ENCODE measurements at places on chromosomes 16 and 17.
A peak's percentile ranks its signal among the peaks of the same experiment; 100 is the strongest.

- no peak for DNase-seq
These were observed at the start of gene SEPTIN1 for GRCh38 chr16:30382111-30382881. Gene SEPTIN1, minus strand, starts transcription at chr16:30382561. Its CDS starts 19 bp downstream, at chr16:30382542.

- DNase-seq, result no peak
These were observed 14.1 kb upstream of the ITGAE start for GRCh38 chr17:3815122-3815521.

- no peak for DNase-seq
These were observed 1.2 kb downstream of the GRN start for GRCh38 chr17:44346064-44346844.

- DNase-seq, result no peak
These were observed 241.9 kb downstream of the SLC39A11 start for GRCh38 chr17:72850410-72851118.

DNA sequence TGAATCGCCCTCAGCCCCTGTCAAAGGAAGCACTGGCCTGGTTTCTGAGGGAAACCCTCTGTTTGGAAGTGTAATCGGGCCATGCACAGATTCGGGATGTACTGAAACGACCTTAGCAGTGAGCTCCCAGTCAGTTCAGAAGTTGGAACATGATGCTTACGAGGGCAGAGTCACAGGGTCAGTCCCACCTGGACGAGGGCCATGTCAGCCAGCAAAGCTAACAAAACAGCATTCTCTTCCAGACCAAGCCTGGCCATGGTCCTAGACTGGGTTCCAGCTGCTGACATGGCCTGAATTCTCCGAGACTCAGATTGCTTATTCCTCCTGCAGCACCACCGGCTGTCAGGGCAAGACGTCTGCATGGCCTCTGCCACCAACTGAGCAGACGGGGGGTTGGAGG, 192.2 kb upstream of the WSCD1 start:
- DNase-seq, result no peak

- DNase-seq, result no peak
These were observed 40.1 kb downstream of the ENGASE start for GRCh38 chr17:79114458-79115301.

- no peak for DNase-seq
These were observed 17.2 kb upstream of the WSB1 start for GRCh38 chr17:27276653-27277156.

- no peak for DNase-seq
These were observed 45.0 kb downstream of the SYNRG start for GRCh38 chr17:37564252-37564651.

DNA sequence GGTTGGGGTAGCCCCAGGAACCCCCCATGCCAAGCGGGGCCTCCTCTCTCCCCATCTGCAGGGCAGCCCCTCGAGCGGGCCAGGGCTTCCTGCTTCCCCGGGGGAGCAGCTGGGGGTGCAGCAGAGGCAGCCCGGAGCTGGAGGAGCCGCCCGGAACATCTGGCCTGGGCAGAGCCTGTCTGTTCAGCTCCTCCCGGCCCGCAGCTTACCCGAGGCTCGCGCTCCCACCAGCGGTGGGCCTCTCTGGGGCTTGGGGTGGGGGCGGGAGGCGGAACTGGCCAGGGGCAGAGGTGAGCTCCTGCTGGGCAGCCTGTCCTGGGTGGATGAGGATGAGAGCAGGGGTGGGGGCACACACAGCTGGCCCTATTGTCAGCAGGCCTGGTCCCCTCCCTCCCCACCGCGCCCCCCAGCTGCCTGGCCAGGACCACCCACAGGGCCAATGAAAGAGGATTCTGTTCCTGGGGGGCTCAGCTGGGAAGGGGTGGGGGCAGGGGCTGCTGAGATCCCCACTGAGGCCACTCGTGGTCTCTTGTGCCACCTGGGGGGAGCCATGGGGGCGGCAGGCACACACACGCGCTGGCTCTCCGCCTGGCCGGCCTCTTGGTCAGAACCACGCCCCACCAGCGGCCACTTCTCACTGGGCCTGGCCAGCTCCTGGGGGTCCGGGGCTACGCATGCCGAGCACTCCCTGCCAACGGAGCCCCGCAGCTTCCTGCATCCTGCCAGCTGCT, 34.7 kb downstream of the BAHCC1 start:
- DNase-seq, result no peak

DNA sequence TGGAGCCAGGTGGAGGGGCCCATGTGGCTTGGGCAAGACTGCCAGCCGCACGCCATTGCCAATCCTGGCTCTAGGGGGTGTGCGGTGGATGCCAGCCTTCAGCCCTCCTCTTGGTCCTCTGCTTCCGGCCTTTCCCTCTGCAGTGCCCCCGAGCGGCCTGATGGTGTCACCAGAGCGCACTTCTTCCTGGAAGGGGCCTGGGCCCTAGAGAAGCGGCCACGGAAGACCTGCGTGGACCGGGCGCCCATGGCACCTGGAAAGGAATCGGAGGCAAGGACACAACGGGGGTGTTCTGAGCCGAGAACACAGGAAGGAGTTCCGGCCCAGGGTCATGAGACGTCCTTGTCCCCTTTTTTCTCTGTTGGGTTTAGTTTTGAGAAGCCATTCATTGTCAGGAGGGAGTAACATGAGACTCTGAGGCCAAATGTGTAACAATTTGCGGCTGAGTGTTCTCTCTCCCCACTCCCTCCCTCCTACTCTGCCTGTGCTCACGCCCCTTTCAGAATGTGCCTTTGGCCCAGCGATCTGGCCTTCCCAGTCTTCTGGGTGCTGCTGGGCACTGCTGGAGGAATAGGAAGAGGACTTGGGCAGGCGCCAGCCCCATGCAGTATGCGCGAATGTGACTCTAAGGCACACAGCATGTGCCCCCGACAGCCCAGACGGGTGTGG, 92.8 kb downstream of the IRX3 start:
- DNase-seq, result peak; percentile 61

GRCh38 chr17:37729905-37730304, 15.0 kb downstream of the HNF1B start:
- no peak for DNase-seq

GRCh38 chr17:14196377-14196997, 40.2 kb downstream of the CDRT15 start:
- no peak for DNase-seq

DNA sequence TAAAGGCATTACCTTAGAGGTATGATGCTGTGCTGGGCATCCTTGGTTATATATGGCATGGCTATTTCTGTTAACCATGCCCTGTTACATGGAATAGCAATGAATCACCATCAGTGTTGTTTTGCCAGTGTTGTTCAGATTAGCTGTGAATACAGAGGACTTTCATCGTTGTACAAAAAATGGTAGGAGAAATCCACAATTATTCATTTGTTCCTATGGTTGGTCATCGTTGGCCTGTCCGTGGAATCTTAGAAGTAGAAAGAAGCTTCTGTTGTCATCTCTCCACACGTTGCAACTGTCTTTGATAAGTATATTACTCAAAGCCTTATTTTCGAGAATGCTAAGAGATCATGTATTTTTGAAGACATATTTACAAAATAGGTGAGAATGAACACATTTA, 114.3 kb upstream of the CACNG5 start:
- DNase-seq, result no peak

DNA sequence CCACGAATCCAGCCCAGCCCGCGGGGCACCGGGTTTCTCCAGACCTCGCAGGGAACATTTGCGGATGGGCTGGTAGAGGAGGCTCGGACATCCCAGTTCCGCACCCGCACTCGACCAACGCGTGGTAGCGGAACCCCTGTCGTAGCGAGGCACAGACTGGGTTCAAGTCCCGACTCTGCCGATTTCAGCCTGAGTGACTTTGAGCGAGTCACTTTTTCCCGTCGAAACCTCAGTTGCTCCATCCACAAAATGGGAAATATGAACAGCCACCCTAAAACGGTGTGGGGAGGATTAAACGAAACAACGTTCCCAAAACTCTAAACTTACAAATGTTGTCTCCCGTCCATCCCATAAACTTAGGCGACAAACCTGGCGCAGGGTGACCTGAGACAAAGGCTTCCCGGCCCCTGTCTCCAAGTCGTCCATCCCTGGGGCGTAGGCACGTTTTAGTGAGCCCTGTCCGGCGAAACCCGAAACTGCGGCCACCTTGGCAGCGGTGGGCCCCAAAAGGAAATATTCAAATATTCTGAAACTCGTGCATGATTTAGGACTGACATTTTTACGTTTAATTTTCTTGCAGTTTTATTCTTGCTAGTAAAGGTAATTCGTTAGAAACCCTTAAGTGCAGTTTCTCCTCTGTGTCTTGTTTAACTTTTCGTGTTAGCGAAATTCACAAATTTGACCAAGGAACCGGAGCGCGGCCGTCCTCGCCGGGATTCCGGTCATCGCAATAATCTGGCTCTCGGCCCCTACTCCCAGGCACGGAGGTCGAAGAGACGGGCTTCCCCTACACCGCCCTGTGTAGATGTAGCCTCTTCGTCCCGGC, 1.9 kb upstream of the MLLT6 start:
- DNase-seq, result no peak

DNA sequence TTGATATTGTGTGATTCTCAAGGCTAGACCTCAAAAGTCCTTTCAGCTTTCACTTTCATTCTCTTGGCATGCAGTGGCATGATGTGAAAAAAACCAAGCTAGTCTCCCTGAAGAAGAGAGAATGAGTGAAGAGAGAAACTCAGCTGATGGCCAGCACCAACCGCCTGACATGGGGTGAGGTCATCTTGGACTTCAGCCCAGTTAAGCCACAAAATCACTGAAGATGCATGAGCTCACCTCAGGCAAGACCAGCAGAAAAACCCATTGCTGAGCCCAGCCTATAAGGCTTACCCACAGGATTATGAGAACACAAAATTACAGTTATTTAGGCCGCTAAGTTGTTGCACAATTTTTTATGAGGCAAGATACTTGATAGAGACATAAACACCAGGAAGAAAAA, 496.5 kb downstream of the TOX3 start:
- no peak for DNase-seq

DNA sequence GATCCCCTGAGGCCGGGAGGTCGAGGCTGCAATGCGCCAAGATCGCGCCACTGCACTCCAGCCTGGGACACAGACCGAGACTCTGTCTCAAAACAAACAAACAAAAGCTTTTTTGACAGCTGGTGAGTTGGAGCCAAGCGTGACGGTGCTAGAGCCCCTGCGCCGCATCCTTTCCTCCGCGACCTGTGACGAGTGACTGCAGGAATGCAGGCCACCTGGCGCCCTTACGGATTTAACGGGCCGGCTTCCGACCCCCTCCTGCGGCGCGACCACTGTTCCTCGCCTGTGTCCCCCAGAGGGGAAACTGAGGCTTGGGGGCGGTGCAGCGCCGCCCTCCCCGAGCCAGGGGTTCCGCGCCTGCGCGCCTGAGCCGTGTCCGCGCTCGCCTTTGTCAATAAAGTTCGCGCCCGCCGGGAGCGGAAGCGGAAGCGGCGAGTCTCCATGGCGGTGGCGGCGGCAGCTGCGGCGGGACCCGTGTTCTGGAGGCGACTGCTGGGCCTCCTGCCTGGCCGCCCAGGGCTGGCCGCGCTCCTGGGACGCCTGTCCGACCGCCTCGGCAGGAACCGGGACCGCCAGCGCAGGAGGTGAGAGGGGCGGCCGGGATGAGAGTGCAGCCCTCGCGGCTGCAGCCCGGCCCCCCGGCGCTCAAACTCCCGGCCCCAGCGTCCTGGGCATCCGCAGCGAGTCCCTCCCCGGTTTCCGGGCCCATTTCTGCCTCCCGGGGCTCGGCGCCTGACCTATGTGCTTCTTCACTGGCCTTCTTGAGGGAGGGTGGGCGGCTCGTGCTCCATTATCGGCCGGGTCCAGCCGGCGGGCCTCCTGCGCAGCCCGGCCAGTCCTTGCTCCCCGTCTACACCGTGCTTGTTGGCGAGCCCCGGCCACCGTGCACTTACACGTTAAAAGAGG, at the start of gene PGS1:
PGS1 (plus strand) TSS at position 425 of the 906 bp plus-strand sequence; CDS start at position 442, 17 bp downstream.
- no peak for DNase-seq

- no peak for DNase-seq
These were observed 25.5 kb upstream of the AXIN2 start for GRCh38 chr17:65586899-65587298.

DNA sequence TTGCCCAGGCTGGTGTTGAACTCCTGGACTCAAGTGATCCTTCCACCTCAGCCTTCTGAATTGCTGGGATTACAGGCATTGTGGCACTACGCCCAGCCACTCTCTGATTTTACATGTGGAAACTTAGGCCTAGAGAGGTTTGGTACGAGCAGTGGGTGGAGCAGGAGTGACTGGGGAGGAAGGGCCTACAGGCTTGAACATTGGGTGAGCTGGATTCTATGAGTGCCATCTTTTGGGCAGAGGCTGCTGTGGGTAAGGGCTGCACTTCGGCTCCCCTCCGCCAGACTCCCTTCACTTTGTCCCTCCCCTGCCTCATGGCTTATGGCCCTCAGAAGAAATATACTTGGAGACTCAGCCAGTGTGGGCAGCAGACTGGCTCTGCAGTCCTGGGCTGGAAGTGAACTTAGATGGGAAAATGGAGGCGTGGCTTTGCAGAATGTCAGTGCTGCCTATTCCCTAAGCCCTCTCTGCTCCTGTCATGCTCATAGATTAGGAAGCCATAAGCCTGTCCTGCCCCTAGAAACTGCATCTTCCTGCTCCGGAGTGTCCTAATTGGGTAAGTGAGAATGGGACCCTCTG, 9.5 kb upstream of the MRC2 start:
- no peak for DNase-seq

DNA sequence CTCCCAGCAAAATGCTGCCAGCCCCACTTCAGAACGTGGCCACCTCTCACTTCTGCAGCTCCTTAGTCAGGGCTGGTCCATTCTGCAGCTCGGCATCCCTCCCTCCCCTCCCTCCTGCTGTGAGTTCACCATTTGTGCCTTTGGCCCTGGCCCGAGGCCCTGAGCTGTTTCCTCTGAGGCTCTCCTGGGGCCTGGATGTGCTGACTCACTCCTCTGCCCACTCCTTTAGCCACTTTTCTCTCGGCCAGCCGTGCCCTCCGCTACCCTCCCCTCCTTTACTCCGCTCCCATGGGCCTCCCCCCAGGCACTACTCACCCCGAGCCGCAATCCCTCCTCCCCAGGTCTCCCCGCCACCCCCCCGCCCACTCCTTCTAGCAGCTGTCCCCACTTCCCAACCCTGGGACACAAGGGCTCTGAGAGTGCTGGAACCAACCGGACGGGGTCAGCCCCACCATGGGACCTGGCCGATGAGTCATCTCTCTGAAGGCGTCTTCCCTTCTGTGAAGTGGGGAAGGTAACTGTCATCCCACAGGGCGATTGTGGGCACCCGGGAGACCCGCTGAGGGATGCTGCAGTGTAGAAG, 11.5 kb downstream of the KCNG4 start:
- no peak for DNase-seq

DNA sequence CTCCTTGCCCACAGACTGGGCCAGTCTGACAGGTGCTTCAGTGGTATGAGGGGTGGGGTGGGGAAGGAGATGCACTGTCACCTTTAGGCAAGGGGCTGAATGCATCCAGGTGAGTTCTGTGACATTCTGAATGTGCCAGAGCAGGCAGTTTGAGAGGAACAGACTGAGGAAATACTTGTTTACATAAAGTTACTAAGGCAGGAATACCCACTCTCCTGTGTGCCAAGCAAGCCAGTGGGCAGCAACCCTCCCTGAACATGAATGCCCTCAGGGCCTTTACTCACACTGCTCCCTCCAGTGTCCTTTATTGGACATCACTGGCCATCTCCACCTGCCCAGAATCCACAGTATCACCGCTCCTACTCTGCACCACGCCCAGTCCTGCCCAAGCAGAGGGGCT, 33.1 kb upstream of the ULK2 start:
- no peak for DNase-seq

Data from GM19239 (cell line).